SK-N-SH (cell line): ENCODE measurements at places on chromosomes 7 and 10. TPM values are rescaled to one million over a fixed set of nuclear protein-coding genes. Genes with fewer than 3 reads are reported as not detected.

DNA sequence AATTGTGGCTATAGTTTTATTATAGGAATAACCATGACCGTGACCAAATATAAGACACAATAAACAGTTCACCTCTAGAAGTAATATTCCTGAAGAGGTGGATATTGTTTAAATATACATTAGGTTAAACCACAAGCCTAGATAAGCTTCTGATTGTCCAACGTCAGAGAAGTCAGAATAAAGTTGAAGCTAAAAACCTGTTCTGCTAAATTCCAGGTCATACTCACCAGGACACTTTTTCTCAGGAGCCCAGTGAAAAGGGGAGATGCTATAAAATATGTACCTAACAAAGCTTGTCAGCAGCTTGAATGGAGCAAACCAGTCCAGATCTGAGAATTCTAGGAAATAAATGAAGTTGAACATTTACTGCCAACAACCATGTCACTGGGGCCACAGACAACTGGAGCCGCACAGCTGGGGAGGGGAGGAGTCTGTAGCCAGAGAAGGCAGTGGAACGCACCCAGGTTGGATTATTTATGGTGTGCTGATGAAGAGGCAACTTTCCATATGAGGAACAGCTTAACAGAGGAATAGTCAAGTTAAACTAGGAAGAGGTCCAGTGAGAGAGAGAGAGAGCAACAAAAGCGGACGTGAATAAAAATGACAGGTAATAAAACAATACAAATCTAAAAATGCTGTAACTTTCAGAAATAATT is 191.1 kb downstream of the ZNF438 start:
- no peak for DNase-seq

DNA sequence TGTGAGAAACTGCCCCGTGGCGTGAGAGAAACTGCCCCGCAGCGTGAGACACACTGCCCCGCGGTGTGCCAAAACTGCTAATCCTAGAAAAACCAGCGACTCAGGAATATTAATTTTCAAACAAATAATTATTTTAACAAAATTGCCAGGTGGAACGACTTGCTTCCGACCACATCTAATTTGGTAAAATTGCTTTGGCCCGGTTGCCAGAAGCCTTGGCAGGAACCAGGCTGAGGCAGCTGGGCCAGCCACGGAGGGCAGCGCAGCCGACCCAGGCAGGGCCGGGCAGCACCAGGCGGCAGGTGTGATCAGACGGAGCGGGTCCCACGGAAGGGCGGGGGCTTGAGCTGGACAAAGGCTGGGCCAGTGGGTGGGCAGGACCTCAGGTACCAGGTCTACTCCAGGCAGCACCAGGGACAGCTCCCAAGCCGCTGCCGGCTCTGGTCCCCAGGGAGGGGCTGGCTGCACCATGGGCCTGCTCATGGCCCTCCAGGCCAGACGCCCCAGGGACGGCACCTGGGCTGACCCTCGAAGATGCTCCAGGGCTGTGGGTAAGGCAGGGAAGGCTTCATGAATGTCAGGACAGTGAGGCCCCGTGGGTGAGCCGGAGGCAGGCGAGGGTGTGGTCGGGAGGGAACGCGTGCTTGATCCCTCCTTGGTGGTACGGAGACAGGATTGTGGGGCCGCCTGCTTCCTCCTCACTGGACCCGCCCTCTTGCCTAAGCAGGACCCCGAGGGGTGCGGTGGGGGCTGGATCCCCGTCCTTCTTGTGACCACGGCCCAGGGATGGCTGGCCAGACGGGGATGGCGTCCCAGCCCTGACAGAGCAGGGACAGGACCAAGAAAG is 7.7 kb upstream of the ADGRA1 start:
- DNase-seq, result no peak

Gene GSTO2
- 0.47 and 0.49 TPM in 2 replicates for polyA plus RNA-seq

Gene CYP2C8
- 0.02 TPM in 1 of 2 replicates, not detected in the other for polyA plus RNA-seq

Gene OR6B1
- polyA plus RNA-seq, result not detected in 2 replicates

Gene MOGAT3
- polyA plus RNA-seq, result not detected in 2 replicates

GRCh38 chr10:122243550-122243949 is 27.5 kb upstream of the BTBD16 start:
- no peak for DNase-seq

GRCh38 chr10:58662314-58662713 is 149.6 kb downstream of the BICC1 start:
- no peak for DNase-seq

Gene DLG5
- polyA plus RNA-seq, result 15.3 and 31.3 TPM in 2 replicates

Gene NPC1L1
- polyA plus RNA-seq, result 0.03 TPM in 1 of 2 replicates, not detected in the other

Gene PDZD7
- polyA plus RNA-seq, result 1.9 and 2.3 TPM in 2 replicates

DNA sequence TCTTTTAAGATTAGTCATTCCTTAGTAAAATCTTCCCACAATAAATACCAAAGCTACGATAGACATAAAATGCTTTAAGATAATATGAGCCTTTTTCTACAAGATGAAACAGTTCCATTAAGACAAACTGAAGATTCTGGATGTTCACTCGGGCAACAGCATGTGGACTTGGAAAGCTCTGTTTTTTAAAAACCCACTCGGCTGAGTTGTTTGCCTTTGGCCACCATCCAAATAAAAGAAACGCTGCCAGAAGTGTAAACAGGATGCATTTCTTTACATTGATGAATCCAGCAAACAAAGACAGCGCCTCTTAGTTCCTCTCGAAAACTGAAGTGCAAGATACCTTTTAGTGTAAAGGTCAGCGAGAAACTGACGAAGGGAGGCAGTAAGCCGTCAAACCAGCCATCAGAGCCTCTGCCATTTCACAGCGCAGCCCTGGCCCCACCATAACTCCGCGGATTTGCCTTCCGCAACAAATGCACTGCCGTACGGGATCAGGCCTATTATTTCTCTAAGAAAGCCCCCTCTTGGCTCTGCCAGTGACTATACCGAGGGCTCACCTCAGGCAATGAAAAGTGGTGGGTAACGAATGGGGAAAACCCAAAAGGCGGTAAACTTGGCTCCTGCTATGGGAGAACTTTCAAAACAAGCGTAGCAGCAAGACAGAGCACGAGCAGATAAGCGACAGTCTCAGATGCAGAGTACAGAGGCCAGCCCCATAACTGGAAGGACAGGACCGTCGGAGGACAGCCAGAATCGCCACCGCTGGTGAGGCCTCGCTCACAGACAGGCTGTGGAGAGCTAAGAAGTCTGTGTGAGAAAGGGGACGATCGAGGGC is 41.4 kb downstream of the GNA12 start:
- no peak for DNase-seq

DNA sequence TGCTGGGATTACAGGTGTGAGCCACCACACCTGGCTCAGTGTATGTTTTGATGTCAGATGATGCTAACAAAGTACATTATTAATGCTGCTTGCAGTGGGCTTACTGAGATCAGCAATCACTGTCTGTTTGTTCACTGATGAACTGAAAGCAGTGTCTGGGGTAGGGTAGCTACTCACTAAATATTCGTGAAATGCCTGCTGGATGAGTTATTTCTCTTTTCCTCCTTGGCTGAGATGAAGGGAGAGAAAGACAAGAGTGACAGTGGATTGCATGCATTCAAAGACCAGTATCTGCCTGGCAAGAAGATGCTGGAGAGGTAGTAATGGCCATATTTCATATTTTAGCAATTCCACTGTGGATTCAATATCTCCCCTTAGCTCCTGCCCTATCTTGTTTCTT is 32.3 kb downstream of the FAM107B start:
- DNase-seq, result no peak

- no peak for DNase-seq
Observed at GRCh38 chr7:40810274-40810673, 675.5 kb downstream of the SUGCT start.

DNA sequence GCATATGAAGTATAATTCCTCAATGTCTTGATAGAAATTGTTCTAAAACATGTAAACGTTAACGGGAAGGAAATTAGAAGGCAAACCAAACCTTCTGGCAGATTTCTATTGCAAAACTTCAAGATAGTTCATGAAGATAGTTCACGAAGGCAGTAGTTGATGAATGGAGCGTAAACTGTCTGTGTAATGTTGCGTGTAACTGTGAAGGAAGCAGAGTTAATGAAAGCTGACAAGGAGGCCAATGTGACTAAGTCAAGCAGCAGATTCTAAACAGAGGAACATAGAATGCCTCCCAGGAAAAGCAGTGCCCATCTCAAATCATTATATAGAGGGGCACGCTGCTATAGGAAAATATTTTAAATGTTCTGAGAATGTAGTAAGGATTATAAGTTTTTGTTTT is 659.7 kb upstream of the IGFBP3 start:
- DNase-seq, result no peak

- DNase-seq, result no peak
Observed at GRCh38 chr7:121046893-121047468, 58.5 kb downstream of the CPED1 start.

- DNase-seq, result no peak
Observed at GRCh38 chr10:14008740-14009080, 322.0 kb downstream of the FRMD4A start.

- no peak for DNase-seq
Observed at GRCh38 chr7:69844264-69844868, 246.1 kb downstream of the AUTS2 start.

DNA sequence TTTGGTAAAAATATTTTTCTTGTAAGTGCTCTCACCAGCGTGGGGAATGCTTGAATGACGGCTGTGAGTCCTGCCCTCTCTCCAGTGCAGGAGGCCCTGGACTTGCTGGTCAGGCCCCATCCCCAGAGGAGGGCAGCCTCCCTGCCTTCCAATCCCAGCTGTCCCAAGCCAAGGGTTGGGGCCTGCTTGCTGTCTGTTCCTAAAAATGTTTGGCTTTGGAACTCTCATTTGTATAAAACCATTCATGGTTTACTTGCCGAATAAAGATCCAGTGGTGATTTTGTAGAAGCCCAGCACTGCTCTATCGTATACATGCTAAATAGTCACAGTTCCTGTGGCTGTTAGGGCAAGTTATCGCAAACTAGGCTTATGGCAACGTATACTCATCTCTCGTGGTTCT is 121.7 kb downstream of the GLRX3 start:
- no peak for DNase-seq

DNA sequence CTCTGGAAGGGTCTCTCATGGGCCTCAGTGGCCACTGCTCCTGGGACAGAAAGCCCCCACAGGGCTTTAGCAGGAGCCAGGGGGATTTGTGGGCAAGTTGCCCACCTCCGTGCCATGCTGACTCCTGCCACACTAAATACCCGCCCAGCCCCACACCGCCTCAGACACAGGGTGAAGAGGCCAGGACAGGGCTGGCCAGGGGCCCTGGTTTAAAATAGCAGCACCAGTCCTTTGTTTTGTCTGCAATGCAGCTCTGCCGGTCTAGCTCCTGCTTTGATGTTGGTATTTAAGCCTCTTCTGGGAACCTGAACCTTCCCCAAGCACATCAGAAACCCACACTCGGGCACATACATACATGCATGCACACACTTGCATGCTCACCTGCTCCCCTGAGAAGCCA is 14.4 kb upstream of the TNRC18 start:
- no peak for DNase-seq

- DNase-seq, result peak; percentile 44
Observed at GRCh38 chr7:33868166-33868565, 37.2 kb upstream of the BMPER start.

DNA sequence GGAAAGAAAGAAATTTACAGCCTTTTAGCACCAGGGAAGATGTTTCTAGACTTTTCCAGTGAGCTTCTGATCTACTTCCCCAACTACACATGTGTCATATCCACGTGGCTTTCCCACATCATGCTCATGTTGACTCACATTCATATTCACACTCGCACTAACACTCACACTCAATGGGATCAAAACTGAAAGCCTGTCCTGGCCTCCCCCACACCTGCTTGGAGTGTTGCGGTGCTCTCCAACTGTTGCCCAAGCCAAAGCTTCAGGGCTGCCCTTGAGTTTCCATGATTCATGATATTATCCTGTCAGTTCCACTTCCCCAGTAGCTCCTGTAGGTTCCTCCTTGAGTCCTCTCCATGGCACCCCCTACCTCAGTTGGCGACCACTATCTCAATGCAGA is 444.4 kb downstream of the GATA3 start:
- DNase-seq, result no peak

DNA sequence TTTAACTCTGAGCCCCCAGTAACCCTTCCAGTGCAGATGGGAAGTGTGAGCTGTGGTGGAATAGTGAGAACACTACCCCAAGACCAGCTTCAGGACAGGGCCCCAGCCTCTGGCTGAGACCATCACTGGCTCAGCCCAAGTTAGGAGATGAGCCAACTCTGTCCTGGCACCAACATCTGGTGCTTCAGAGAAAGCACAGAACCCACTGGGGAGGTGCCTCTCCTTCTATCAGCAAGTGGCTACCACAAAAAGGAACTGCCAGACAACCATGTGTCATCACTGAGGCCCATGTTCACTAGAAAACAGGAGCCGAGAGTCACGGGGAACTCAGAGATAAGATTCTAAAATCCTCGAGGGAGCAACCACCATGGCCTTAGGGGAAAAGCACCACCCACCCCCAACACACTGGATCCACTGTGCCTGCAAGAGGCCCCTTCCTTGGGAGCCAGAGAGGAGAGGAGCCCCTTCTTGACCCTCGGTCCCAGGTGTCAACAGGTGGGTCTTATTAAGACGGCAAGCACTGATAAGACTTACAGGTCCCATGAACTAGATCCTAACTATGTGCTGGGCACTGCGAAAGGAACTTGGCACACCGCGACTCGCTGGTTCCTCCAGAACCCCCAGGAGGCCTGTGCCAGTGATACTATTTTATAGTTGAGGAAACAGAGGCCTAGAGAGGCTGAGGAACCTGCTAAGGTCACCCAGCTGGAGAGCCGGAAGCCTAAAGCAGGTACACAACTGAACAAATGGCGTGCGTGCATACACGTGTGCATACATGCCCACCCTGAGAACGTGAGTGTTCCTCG is 102.7 kb downstream of the FAM53B start:
- peak; percentile 65 for DNase-seq

Gene CPED1
- 4.4 and 4.8 TPM in 2 replicates for polyA plus RNA-seq

Gene ZNF804B
- polyA plus RNA-seq, result not detected in 2 replicates

Gene HMX3
- polyA plus RNA-seq, result not detected in 2 replicates

DNA sequence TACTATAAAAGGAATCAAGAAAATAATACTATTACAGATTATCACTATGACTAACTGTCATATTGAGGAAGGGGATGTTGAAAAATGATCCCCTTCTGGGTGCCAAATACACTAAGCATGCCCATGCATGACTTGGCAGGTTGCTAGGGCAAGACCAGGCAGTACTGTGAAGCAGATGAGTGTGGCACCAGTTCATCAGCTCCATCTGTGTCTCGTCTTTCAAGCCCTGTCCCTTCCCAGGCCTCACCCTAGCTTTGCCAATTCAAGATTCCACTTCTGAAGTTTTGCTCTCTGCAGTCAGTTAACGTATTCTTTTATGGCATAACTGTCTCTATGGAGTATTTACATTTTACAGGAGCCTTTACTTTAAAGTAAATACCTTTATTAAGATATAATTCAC is 135.6 kb upstream of the HPS1 start:
- no peak for DNase-seq

DNA sequence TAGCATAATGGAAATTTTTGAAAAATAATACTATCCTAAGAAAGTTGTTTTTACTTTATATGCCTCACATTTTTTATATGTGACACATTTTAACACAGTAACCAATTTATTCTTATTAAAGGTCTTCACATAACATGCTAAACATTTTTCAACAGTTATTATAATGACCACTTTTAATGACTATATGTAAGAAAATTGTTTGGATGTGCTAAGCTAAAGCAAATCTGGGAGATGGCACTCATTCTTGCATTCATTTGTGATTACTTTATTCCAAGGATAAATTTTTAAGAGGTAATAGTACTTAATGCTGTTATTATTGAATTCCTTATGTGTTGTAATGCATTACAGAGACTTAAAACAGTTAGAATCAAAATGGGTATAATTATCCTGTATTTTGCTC is 88.1 kb downstream of the ANKIB1 start:
- no peak for DNase-seq
